Fibroblast of skin of left biceps (primary cell): ENCODE measurements at places on chromosomes 12 and 14.
A peak's percentile ranks its signal among the peaks of the same experiment; 100 is the strongest.

- DNase-seq, result no peak
These were observed 56.8 kb upstream of the CHST11 start for GRCh38 chr12:104399740-104400612.

GRCh38 chr12:16603260-16603915 lies 2.6 kb downstream of the LMO3 start:
- DNase-seq, result no peak

GRCh38 chr12:121214166-121214777 lies 4.3 kb downstream of the P2RX4 start:
- DNase-seq, result no peak

GRCh38 chr12:13864081-13864673 lies 117.2 kb downstream of the GRIN2B start:
- peak; percentile 5 for DNase-seq

DNA sequence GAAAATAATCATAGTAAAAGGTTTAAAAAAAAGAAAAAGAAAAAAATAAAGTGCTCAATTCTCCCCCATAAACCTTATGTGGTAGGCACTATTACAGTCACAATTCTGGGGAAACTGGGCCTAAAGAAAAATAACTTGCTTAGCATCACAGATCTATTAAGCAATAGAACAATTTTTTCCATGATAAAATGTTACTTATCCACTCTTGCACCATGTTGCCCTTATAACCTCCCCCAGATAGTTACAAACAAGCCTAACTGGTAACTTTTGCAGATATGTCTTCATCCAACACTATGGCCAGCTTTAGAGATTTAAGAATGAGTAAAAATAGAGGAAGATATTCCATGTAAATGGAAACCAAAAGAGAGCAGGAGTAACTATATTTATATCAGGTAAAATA lies 164.8 kb downstream of the DUSP6 start:
- no peak for DNase-seq

GRCh38 chr14:74863274-74863673 lies 12.7 kb downstream of the PROX2 start:
- no peak for DNase-seq

DNA sequence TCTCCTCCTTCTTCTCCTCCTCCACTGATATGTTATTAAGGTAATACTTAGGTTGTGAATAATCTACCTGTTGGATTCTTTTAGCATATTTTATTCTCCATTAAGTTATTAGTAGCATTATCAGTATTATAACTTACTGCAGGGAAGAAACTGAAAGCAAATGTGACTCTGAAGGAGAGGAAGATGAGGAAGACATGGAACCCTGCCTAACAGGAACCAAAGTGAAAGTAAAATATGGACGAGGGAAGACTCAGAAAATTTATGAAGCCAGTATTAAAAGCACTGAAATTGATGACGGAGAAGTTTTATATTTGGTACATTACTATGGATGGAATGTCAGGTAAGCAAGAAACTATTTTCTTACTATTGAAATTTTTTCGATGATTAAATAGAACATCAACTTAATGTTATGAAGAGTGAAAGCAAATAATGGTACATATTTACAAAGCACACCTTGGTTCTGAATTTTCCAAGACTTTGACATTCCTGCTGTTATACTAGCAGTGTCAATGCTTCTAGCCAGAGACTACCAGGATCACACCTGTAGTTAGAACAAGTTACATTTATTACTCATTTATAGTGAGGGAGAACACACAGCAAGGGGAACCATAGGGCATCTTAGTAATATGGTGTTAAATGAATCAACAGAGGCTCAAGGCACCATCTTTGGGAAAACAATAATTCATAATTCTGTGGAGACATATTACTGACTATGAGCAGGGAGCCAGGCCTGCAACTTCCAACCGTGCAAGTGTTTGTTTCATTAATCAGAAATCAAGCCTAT lies 42.0 kb upstream of the TOMM20L start:
- DNase-seq, result no peak

- DNase-seq, result no peak
These were observed 30.4 kb downstream of the RAP1B start for GRCh38 chr12:68641138-68641537.

DNA sequence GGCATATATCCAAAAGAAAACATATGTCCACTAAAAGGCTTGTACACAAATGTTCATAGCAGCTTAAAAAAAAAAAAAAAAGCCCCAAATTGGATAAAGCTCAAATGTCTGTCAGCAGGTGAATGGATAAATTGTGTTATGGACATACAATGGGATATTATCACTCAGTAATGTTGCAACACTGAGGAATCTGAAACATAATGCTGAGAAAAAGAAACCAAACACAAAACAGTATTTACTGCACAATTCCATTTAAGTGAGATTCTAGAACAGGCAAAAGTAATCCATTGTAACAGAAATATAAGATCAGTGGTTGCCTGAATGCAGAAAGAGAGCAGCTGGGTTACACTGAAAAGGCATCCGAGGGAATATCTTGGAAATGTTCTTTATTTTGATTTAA lies 117.9 kb downstream of the SLC15A5 start:
- no peak for DNase-seq

DNA sequence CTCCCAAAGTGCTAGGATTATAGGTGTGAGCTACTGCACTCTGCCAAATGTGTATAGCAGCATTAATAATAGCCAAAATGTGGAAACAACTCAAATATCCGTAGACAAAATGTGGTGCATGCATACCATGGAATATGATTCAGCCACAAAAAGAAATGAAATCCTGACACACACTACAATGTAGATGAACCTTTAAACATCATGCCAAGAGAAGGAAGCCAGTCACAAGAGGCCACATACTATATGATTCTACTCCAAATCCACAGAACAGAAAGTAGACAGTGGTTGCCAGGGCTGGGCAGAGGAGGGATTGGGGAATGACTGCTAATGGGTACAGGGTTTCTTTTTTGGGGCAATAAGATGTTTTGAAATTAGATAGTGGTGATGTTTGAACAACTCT lies 7.7 kb upstream of the TMED2 start:
- DNase-seq, result no peak

- DNase-seq, result no peak
These were observed 20.3 kb downstream of the KDM2B start for GRCh38 chr12:121560392-121561008.

DNA sequence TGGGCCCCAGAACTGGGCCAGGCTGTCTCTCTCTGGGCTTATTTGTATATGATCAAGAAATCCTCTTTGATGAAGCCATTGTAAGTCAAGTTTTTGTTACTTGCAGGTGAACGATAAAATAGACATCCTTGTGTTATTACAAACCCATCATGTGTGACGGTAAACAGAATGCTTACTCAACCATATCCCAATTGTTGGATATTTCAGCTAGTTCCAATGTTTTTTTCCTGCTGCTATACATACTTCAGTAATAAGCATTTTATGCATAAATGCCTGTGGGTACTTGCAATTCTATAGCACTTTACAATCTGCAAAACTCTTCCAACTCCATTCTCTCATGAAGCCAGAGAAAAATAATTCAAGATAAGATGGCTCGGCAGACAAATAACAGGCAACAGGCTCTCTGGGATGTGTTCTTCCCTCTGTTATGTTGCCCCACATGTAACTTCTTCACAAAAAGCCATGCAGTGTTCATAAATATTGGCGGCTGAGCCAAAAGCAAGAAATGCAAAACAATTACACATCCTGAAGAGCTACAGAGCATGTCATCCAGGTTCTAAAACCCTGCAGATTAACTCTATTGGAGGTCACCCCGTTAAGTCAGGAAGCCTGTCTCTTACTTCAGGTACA lies 69.5 kb downstream of the CLMN start:
- DNase-seq, result no peak

DNA sequence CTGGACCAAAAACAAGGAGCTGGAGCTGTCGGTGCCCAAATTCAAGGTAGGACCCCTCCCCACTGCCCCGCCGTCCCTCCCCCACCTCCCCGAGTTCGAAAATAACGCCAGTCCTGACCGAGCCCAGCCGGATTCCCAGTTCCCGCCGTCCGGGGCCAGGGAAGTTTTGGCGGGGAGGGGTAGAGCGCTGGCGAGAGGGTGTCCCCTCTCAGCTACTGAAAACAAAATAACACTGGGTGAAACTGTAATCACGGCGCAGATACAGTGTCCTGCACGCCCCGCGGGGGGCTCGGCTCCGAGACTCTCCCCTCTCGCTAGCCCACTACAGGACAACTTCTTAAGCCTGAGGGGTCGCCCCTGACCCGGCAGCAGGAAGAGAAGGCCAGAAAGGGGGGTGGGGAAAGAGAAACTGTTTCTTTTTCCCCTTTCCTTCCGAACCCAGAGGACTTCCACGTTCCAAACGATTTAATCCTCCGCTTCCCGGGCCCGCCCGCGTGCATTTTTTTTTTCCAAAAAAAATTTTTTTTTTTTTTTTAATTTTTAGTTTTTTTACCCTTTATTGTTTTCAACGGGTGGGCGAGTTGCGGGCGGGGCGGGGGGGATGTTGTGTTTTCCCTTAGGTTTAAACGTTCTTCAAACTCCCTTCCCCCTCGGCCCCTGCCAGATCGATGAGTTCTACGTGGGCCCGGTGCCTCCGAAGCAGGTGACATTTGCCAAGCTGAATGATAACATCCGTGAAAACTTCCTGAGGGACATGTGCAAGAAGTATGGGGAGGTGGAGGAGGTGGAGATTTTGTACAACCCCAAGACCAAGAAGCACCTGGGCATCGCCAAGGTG lies 1.6 kb downstream of the SETD1B start:
- no peak for DNase-seq

GRCh38 chr12:130286041-130286440 lies 51.6 kb upstream of the PIWIL1 start:
- DNase-seq, result no peak

DNA sequence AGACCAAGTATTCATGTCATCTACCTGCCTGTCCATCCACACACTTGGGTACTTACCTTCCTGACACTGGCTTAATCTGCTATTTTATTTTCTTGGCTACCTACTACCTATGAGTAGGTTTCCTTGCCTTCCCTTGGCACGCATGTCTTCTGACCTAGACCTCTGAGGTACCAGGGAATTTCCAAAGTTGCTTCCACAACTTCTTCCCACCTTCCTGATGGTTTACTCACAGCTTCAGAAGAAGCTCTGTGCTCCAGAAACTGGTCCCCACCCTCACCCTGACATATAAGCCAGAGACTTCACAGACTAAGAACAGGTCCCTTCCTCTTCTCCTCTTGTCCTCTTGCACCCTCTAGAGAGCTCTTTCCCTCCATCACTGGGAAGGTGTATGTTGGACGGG lies 35.7 kb upstream of the DDX11 start:
- DNase-seq, result no peak

- DNase-seq, result no peak
These were observed 19.4 kb upstream of the CHPT1 start for GRCh38 chr12:101678081-101678480.

GRCh38 chr12:55996201-55996714 lies 818 bp upstream of the SUOX start:
- peak; percentile 19 for DNase-seq

GRCh38 chr14:65419593-65420252 lies 7.2 kb downstream of the FUT8 start:
- no peak for DNase-seq

GRCh38 chr12:132214891-132215290 lies 70.6 kb downstream of the NOC4L start:
- no peak for DNase-seq

DNA sequence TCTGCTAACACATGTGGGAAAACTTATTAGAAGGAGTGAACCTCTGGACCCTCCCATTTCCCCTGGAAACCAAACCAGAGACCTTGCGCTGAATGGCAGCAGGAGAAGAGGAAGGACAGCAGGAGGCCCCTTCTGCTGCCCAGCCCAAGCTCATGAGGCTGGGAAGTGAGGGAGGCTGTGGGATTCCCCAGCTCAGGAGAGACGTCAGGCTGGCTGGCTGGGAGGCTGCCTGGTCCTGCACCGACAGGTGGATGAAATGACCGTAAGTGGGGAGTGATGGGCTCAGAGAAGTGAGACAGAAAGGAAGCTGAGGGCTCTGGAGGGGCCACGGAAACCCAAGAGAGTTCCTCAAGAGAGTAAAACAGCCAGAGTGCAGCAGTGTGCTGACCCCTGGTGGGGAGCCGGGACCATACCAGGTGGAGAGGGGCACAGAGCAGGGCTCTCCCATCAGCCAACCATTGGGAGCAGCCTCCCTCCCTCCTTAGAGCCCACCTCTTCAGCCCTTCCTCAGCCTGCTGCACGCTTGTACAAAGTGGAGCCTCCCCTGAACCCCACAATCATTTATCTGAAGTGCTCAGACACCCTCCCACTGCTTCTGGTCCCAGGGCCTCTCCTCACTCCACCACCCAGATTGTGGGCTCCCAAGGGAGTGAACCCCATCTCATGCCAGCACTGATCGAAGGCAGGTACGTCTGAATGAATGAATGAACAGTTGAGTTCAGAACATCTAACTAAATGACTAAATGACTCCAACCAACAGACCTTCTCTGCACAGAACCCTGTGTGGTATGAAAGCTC lies 14.0 kb downstream of the TAMALIN start:
- DNase-seq, result no peak

- peak; percentile 80 for DNase-seq
These were observed 26.4 kb upstream of the STAB2 start for GRCh38 chr12:103560604-103561101.

- DNase-seq, result no peak
These were observed 3.2 kb downstream of the OSBPL8 start for GRCh38 chr12:76556368-76556767.

GRCh38 chr12:48198985-48199384 lies 4.1 kb downstream of the OR10AD1 start:
- no peak for DNase-seq

- no peak for DNase-seq
These were observed 384.7 kb downstream of the ALG10 start for GRCh38 chr12:34406996-34407300.

DNA sequence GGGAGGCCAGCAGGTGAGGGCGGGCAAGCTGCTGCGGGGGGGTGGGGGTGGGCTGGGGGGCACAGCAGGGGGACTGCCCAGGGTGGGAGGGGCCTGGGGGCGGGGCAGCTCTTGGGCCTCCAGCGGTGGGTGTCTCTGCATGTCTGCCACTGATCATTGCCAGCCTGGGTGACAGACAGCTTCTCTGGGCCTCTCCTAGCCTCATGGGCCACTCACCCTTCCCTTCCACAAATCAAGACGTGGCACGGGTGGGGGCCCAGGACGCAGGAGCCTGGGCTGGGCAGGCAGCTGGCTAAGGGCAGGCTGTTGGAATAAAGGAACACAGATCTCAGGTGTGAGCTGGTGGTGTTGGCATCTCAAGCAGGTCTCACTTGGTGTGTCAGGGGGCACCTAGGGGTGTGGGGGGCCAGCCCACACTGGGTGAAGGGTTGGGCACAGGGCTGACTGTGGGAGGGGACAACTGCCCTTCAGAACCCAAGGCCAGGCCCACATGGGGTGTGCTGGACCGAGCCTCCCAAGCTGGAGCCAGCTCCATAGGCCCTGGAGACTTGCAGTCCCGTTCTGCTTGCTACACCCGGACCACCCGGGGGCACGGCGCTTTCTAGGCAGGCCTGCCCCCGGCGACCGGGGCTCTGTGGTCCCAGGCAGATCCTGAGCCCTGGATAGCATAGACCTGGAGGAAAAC lies 3.0 kb downstream of the TEDC1 start:
- no peak for DNase-seq
